ENCODE measurements at places on chromosomes 4 and X. TPM values are rescaled to one million over a fixed set of nuclear protein-coding genes. Genes with fewer than 3 reads are reported as not detected.

Gene TRIML2
- total RNA-seq, result not detected

Gene FRMD7
- total RNA-seq, result not detected

Gene GABRE
- total RNA-seq, result 167 TPM

Gene BCORL1
- total RNA-seq, result 42.5 TPM

Gene MAN2B2
- total RNA-seq, result 33.1 TPM

Gene PPEF2
- not detected for total RNA-seq

Gene KLF3
- total RNA-seq, result 41.9 TPM

DNA sequence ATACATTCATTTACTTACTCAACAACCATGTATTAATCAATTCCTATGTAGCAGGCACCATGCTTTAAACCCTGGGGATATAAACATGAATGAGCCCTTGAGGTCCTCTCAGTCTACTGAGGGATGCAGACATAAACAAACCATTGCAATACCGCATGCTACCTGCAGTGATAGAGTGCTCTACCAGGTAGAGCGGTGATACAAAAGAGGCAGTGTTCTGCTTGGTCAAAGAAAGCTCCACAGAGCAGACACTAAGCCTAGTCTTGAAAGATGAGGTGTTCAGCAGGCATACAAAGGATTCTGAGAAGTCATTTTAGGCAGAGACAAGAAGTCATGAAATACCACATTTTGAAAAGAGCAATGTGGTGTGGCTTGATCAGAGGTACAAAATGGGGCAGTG is 26.9 kb upstream of the AMOT start:
- DNase-seq, result no peak

GRCh38 chr4:60992037-60992436 is 208.1 kb upstream of the ADGRL3 start:
- no peak for DNase-seq

DNA sequence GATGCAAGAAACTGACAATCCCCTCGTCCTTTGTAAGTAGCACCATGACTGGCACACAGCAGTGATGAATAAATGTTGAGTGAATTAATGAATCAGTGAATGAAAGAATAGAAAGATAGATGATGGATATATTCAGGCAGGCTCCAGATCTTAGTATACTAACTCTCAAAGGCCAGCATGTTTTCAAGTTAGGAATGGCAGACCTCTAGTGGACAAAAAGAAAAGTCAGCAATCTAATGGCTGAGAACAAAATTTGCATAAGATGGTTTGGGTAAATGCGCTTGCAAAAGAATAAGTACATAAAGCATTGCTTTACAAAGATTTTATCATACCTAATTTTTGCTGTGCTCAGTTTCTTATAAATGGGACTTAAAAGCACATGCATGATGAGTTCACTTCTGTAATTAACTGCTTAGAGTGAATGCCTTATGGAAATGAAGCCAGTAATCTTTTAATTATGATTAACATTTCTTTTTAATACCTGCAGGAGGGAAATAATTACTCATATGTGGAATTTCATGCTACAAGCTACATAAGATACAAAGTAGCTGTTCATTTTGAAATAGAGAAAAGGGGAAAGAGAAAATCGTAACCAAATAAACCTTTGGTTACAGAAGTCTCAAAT is 126.9 kb upstream of the GPRIN3 start:
- DNase-seq, result no peak

- DNase-seq, result no peak
Measured at GRCh38 chr4:162497564-162498167, 333.9 kb upstream of the FSTL5 start.

DNA sequence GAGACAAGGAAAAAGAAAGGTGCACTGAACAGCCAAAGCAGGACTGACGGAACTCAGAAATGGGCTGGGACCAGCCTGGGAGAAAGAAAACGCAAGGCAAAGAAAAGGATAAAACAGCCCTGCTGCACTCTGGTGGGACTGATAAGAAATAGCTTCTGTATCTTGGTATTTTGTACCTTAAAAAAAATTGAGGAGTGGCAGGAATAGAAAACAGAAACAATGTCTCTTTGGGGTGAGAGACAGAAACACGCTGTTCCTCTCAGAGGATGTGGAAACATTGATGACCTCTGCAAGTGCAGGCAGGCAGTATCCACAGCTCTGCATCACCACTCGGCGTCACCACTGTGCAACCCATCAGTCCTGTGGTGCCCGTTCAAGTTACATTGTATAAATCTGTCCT is 152.5 kb upstream of the SPRY1 start:
- no peak for DNase-seq

DNA sequence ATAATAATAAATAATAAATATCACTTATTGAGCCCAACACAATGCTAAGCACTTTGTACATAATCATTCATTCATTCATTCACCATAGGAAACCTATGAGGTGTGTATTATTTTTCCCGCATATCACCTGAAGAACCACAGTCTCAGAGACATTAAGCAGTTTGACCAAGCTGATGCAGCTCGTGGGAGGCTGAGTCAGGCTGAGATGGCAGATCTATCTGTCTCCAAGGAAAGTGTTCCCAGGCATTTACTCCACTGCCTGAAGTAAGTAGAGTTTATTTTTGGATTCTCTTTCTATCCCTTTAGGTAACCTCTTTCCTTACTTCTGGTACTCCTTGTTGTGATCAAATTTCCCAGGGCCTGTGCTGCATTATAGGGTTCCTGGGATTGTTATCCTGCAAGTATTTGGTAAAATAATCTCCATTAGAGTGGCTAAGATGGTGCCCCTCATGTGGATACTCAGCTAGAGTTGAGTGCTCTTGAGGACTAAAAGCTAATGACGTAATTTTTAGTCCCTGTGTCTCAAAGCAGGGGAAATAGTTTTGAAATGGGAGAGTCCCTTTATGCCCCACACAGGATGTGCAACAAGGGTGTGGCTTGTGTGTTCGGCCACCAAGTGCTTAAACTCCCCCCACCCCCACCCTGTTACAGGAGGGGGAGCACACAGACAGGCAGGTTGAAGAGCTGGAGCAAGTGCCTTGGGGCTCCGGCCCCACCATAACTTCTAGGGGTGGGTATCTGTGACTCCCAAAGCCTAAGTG is 467.0 kb downstream of the STIM2 start:
- no peak for DNase-seq

DNA sequence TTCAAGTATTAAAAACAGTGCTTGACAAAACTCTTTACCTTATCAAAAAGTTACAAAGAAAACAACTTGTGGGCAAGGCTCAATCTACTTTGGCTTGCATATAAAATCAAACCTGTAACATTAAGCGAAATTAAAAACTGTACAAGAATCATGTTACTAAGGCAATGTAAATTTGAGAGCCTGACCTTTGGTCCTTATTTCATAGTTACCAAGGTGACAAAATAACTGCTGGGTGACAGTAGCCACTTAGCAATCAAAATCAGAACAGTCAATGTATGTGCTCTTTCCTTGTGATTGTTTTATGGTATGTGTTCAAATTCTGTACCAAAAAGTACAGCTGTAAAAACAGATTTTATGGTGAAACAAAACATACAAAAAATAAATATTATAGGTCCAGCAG is 204.0 kb downstream of the RASL11B start:
- DNase-seq, result no peak

DNA sequence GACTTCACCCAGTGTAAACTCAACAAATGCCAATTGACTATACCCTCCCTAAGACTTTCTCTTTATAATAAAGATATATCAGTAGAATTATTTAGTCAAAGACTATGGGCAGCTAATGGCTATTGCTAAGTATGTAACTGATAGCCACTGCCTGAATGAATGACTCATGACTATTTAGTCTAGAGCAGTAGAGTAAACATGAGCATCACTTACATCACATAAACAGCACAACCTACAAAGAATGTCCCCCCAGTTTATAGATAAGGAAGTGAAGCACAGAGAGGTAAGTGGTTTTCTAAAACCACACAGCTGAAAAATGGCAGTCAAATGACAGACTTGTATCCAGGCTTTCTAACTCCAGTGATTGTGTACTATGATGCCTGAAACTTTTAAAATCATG is 507.0 kb downstream of the PPARGC1A start:
- DNase-seq, result no peak

- DNase-seq, result no peak
Measured at GRCh38 chr4:17482716-17483115, 29.2 kb downstream of the QDPR start.

GRCh38 chr4:175514174-175514573 is 297.9 kb downstream of the GPM6A start:
- DNase-seq, result no peak

- DNase-seq, result no peak
Measured at GRCh38 chrX:70769659-70770227, 138.8 kb downstream of the TEX11 start.

DNA sequence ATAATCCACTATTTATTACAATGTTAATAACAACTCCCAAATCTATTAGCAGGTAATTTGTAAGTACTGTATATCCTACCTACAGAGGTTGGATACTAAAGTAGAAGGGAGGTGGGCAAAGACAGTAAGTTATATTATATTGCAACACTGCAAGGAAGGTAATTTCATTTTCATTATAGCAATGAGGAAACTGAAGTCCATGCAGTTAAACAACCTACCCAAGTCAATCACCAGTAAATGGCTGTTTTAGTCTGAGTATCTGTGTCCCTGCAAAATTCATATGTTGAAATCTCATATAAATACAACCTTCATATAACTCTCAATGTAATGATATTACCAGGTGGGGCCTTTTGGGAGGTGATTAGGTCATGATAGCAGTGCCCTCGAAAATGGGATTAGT is 114.4 kb downstream of the SCLT1 start:
- DNase-seq, result no peak

- no peak for DNase-seq
Measured at GRCh38 chr4:168630445-168631187, 133.8 kb downstream of the PALLD start.

- DNase-seq, result no peak
Measured at GRCh38 chr4:115219315-115219860, 106.0 kb upstream of the NDST4 start.

DNA sequence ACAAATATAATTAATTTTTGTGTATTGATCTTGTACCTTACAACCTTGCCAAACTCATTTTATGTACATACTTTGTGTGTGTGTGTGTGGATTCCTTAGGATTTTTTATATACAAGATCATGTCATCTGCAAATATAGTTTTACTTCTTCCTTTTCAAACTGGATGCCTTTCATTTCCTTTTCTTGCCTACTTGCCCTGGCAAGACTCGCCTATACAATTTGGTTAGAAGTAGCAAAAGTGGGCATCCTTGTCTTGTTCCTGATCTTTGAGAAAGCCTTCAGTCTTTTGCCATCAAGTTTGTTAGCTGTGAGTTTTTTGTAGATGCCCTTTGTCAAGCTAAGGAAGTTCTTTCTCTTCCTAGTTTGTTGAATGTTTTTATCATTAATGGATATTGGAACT is 30.5 kb downstream of the RUFY3 start:
- no peak for DNase-seq

GRCh38 chrX:133586443-133586842 is 171.2 kb upstream of the GPC4 start:
- DNase-seq, result no peak

DNA sequence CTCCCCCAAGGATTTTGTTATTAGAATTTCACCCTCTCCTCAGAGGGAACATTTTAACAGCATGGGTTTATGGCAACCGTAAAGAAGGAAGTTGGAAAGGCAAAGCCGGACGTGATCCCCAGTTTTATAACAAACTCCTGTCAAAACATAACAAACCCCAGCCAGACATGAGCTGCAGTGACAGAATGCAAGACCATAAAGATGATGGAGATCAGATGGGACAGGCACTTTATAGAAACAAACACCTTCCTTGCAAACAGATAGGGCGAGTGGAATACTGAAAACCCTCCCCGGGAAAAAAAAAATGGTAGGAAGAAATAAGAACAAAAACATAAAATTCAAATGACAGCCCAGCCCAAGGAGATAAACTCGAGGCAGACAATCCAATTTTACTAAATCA is 281.4 kb downstream of the LDB2 start:
- DNase-seq, result no peak

DNA sequence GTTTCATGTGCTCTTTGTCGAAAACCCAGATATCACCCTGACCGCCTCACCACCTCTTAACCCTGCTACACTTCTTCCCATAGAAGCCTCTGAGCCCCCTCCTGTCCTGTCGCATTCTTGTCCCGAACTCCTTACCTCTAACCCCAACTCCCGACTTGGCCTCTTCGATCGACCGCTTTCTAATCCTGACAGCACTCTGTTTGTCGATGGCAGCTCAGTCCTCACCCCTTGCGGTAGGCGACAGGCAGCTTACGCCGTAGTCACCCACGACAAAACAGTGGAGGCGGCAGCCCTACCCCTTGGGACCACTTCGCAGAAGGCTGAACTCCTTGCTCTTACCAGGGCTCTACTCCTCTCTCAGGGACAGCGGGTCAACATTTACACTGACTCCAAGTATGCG is 961.7 kb downstream of the RPA4 start:
- DNase-seq, result peak; percentile 82

GRCh38 chr4:69057620-69058409 is 38.5 kb upstream of the UGT2B7 start:
- no peak for DNase-seq

DNA sequence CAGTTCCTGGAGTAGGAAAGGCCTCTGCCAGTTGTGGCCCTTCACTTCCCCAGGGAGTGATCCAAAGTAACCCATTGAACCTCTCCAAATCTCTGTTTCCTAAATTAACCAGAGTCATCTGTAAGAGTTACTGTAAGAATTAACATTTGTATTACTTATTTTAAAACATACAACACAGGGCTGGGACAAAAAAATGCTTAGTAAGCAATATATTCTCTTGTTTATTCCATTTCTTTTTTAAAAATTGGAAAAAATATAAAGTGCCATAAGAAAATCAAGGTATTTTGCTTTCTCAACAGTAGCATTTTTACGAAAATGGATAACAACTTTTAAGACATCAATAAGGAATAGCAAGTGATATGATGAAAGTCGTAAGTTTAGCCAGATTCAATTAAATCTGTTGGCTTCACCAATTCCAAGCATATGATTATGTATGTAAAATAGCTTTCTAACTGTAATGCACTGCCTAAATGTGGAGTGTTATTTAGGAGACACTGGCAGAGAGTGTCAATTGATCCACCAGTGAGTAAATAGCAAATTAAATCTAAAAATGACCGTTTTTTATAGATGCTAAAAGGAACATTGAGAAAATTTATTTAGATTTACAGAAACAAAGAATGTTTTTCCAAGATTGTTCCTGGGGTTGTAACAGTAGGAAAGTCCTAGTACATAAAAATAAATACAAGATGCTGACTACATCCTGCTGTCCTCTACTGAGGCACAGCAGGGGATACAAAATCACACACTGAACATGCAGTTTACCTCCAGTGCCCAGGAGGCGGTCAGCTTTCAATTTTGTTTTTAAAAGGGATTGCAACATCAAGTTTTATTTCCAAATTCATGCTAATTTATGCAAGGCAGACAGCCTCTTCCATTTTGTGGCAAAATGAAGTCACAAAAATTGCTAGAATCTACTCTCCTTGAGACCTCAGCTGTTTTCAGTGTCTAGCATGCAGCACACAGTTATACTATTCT is 53.7 kb downstream of the GPM6A start:
- DNase-seq, result no peak

GRCh38 chr4:181687116-181687515 is 556.1 kb upstream of the TENM3 start:
- no peak for DNase-seq

Data from mesenteric fat pad (tissue), 1 donor.